ENCODE measurements at places on chromosomes 7 and 10. TPM values are rescaled to one million over a fixed set of nuclear protein-coding genes. Genes with fewer than 3 reads are reported as not detected.

DNA sequence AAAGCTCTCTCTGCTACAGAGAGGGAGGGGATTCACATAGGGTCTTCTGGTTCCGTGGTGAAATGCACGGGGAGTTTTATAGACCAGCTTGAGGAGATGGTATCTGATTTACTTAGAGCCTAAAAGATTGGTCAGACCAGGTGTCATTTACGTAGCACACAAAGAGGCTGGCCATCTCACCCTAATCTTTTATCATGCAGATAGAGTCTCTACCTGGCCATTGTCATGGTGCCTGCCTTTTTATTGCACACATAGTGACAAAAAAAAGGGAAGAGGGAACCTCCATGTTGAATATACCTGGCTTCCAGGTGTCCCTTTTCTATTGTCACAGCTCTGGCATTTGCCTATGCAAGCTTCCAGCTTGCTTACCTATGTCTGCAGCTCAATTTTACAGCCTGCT, 1456.1 kb downstream of the GATA3 start:
- no peak for DNase-seq

GRCh38 chr10:14327527-14327926, 3.2 kb downstream of the FRMD4A start:
- DNase-seq = no peak

The EBF3 gene
- 1.8 TPM for polyA plus RNA-seq

- no peak for DNase-seq
These were observed 233.2 kb upstream of the MBL2 start for GRCh38 chr10:53005612-53006345.

DNA sequence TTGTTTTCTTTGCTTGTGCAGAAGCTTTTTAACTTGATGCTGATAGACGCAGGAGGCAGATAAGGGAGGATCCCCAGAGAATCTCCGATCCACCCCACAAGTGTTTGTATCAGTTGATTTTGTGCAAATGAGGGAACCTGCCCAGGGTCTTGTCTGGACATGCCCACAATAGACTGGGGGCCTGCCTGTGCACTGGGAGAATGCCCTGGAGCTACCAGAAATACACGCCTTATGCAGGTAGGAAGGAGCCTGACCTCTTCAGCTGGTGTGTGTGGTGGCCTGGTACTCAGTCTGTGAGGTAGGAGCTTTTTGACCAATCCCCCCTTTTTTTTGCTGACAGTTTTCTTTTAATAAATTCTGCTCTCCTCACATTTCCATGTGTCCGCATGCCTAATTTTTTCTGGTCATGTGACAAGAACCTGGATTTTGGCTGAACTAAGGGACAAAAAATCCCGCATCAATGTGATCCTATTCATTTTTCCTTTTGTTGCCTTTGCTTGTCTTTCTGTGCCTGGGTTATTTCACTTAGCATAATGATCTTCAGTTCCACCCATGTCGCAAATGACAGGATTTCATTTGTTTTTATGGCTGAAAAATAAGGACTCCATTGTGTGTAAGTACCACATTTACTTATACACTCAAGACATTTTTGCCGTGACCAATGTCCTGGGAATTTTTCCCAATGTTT, 430.6 kb upstream of the NRG3 start:
- DNase-seq = no peak

The WNT16 gene
- not detected for polyA plus RNA-seq

The FAM25C gene
- not detected for polyA plus RNA-seq

Data from left renal pelvis (tissue), 4 donors.